ENCODE measurements at places on chromosomes 6 and 20.

DNA sequence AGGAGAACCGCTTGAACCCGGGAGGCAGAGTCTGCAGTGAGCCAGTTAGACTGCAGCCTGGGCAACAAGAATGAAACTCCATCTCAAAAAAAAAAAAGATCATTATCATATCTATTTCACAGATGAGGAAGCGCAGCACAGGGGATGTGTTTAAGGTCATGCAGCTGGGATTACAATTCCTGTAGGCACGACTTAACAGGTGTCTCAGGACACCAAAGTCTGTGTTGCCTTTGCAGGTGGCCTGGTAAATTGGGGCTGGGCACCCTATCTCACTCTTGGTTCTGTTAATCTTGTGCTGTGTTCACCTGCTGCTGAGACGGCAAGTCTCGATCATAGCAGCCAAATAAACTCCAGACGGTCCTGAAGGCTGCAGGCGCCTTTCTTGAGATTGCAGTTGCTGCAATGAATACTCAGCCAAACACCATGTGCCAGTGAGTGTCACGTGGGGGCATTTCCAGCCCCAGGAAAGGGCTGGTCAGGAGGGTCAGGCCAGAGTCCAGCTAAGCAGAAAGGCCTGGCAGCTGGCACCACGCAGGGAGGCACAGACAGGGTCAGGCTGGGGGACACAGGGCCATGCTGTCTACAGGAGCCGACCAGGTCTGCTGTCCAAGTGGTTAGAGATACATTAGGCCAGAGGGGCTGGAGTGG, 55.8 kb downstream of the FGD2 start:
- no peak for DNase-seq

DNA sequence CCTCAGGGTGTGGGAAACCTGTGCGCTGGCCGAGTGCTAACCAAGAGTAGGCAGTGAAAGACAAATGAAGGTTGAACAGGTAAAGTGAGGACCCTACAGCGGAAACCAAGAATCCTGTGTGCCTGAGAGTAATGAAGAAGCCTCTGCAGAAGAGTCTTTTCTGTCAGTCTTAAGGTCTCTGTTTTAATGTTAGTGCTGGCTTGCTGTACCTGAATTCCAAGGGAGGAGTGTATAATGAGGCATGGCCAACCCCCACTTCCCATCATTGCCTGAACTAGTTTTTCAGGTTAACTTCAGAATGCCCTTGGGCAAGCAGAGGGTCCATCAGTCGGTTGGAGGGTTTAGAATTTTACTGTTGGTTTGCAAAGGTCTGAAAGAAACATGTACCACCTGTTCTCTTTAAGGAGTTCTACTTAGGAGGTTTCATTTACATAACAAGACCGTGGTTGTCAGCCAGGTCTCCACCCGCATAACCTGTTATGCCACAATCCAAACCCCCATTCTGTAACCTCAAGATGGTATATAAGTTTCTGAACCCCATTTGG, 589 bp upstream of the PDCD2 start:
- DNase-seq, result no peak

DNA sequence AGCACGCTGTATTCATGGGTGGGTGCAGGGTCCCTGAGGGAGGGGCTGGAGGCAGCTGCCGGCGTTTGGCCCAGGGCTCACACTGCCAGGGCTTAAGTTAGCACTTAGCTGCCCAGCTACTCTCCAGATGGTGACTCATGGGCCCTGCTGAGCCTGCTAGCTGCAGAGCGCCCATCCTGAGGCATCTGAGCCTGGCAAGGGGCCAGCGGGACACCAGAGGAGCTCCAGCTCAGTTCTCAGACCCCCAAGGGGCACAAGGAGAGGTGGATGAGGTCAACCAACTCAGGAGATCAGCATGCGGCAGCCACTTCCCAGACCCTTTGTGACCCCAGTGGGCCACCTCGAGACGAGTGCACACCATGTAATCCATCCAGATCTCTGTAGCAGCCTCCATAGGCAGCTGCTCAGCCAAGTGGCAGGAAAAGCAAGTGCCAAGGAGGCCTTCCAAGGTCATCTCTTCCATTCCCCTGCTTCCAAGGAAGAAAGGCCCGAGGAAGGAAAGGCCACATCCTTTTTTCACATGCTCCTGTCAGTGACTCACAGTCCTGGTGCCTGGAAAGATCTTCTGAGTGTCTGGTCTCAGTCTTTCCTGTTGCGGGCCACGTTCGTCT, 35.3 kb downstream of the FOXP4 start:
- no peak for DNase-seq

- DNase-seq, result no peak
Observed at GRCh38 chr6:140343128-140343527, 968.7 kb upstream of the CITED2 start.

Measured in CD4-positive, alpha-beta T cell (primary cell).